ENCODE measurements at places on chromosomes 12 and 14.

- no peak for DNase-seq
These were observed 29.7 kb downstream of the LGR5 start for GRCh38 chr12:71469258-71469750.

DNA sequence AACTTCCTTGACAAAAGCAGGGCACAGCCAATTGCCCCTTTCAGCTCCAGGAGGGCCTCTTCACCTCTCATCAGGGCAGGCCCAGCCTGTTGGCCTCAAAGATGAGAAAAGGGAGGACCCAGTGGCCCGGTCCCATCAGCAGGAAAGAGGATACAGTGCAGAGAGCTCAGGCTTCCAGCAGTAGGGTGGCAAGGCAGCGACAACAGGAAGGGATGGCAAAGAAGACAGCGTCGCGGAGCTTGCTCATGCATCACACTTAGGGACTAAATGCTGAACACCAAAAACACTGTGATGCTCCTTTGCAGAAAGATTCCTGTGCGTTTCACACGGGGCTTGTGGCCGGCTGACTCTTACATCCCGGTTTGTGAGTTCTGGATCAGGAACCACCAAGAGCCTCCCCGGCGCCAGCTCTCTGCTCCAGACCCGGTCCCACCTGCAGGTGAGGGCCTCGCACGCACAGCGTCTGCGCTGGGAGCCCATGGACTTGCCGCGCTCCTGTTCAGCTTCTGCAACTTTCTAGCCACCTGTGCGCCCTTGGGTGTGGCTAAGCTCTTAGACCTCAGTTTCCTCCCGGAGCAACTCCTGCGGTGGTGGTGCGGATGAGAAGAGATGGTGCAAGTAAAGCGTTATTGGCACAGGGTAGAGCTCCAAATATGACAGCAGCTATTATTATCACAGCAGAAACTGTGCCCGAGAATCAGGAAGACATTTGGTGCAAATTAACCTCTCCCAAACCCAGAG is 15.3 kb upstream of the BCL7A start:
- no peak for DNase-seq

DNA sequence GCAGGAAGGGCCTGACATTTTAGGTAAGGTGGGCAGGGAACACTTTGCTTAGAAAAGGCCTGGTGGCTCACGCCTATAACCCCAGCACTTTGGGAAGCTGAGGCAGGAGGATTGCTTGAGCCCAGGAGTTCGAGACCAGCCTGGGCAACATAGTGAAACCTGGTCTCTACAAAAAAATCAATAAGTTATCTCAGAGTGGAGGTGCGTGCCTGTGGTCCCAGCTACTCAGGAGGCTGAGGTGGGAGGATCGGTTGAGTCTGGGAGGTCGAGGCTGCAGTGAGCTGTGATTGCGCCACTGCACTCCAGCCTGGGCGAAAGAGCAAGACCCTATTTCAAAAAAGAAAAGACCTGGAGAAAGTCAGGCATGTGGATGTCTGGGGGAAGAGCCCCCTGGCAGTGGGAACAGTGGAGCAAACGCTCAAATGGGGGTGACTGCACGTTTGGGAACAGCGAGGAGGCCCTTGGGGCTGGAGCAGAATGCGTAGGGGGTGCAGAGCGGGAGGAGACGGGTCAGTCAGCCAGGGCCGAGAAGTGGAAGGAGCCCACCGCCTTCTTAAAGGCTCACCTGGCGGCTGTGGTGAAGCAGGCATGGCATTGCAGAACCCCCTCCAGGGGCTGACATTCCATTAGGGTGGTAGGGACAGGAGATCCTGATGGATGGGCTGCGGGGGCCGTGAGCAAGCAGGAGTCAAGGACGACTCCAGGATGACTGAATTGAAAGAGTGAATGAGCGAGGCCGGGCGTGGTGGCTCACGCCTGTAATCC is 6.2 kb upstream of the KIF26A start:
- no peak for DNase-seq

DNA sequence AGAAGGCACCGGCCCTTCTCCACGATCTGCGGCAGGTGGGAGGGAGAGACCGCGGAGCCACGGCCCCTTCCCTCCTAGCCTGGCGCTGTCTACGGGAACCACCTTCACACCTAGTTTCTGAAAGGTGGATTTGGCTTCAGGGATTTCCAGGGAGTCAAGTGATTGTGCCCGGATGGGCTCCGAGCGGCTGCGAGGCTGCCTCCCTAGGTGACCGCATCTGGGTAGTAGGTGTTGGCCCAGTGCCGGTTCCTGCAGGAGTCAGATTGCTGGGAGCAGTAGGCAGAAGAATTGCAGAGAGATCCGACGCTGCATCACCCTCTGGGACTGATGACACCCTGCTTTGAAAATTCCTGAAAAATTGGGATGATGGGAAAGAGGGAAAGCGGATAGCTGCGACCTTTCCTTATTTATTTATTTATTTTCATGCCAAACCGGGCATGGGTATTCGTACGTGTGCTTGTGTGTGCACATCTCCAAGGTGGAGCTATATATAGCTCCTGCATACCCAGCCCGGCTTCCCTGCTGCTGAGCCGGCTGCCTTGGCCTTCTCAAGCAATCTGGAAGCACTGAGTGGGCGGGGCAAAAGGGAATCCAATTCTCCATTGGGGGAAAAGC is 1.1 kb downstream of the CNTN1 start:
- no peak for DNase-seq

GRCh38 chr12:42469355-42470175 is 120.0 kb downstream of the PRICKLE1 start:
- peak; percentile 60 for DNase-seq

DNA sequence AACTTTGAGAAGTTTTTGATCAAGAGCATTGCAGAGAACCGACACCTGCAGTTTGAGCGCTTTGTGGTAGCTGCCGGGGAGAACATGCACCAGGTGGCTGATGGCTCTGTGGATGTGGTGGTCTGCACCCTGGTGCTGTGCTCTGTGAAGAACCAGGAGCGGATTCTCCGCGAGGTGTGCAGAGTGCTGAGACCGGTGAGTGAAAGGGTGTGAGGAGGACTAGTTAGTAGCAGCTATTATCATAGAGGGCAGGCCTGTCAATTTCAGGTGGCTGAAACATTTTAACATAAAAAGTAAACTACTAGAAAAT is 27.0 kb upstream of the HIGD1C start:
- no peak for DNase-seq

DNA sequence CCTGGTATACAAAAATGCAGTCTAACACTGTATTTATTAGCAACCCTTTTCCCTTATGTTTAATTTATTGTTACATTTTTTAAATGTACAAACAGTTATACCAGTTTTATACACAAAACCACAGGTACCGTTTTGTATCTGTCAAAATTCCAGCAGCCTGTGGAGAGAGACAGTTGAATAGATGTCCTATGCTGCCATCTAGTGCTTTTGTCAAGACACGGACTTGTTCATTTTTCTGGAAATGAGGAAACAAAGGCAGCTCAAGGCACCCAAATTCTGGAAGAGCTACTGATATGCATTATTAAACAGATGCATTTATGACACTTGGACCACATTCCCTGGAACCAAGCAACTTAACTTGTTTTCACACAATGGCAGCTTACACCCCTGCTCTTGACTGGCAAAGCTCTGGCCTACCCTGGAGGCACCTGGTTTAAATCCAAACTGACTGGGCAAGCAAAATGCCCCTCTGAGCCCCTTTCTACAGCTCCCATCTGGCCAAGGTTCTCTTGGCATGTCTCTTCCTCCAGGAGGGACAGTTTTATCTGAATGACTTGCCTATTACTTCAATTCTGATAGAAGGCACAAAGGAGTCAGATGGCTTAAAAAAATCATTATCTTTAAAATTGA is 286.9 kb upstream of the PRKD1 start:
- DNase-seq: peak; percentile 14

DNA sequence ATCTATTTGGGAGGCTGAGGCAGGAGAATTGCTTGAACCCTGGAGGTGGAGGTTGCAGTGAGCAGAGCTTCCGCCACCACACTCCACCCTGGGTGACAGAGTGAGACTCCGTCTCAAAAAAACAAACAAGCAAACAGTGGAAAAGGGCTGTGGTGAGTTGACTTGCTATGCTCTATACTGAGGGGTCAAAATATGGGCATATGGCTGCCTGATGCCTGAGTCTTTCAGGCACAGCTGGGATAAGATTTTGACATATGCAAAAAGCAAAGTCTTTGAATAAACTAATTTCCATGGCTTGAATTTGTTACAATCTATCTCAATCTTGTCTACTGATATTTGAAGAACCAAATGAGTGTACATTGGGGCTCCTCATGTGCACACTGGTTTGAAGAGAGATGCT is 40.4 kb upstream of the BICD1 start:
- DNase-seq: no peak

- no peak for DNase-seq
These were observed 16.2 kb downstream of the MDM2 start for GRCh38 chr12:68824131-68824530.

Data from KG1 (cell line).